ENCODE measurements at places on chromosomes 12 and 14. TPM values are rescaled to one million over a fixed set of nuclear protein-coding genes. Genes with fewer than 3 reads are reported as not detected.

DNA sequence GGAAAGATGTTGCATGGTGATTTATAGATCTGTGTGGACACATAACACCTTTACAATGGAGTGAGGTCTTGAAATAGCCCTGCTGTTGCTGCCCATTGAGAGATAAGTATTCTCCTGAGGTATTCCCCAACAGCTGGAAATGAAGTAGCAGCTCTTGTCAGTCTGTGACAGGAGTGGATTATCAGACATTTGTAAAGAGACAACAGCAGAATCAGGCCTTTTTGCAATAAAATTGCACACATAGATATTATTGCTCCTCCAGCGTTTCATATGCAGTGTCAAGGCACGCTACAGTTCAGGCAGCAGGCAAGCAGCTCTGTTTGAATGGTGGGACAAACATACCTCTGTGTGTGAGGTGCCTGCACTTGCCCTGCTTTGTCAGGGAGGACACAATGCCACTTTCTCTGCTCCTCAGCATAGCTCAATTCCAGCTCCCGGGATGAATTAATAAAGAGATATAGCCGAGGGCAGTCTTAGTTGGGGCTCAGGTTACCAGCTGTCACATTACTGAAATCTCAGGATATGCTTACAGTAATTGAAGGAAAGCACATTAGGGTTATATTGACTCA, 49.4 kb downstream of the BICD1 start:
- no peaks in the 10 kb centered on the region for H3K27me3 ChIP-seq
- no peaks in the 10 kb centered on the region for H3K36me3 ChIP-seq
- no peaks in the 10 kb centered on the region for H3K4me1 ChIP-seq
- no peak overlapping the region for H3K4me3 ChIP-seq

C3AR1 gene
- total RNA-seq = 1.2 TPM

GRCh38 chr14:95652690-95653089, 33.5 kb upstream of the TCL1B start:
- no peaks in the 10 kb centered on the region for H3K27me3 ChIP-seq
- no peak overlapping the region for H3K27ac ChIP-seq
- H3K4me3 ChIP-seq = no peak overlapping the region

DNA sequence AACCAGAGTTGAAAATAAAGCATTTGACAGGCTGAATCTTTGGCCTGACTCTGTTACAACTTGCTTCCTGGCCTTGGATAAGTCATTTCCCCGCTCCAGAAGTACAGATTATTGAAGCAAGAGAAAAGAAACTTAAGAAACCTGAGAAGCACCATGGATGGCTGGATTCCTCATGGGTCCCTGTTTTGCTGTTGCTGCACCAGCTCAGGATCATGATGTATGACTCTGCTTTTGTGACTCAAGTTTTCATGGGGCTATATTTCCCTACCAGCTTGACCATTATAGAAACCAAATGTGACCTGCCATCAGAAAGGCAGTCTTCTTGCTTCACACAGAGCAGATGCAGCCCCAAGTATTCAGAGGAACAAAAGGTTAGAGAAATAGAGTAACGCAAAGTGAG, 921.8 kb downstream of the BCL11B start:
- no peak overlapping the region for H3K27ac ChIP-seq
- no peak overlapping the region for H3K4me3 ChIP-seq
- no peak for DNase-seq
- H3K36me3 ChIP-seq = no peaks in the 10 kb centered on the region

DNA sequence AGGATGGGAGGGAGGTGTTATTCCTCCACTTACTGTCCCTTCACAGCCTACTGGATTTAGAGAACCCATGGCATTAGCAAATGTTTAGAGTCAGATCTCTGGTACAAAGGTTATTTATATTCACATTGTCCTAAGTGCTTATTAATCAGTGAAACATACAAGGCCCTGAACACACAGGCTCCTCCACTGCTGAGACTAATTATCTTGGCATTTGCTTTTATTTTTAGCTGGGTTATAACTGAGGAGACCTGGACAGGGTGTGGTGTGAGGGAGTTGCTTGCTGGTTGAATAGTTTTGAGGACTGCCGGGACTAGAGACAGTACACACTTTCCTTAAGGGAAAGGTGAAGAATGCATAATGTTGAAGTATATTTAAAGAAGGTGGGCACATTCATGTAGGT, 77.5 kb downstream of the FIGNL2 start:
- H3K4me3 ChIP-seq = no peak overlapping the region
- no peaks in the 10 kb centered on the region for H3K4me1 ChIP-seq
- no peak for DNase-seq
- no peaks in the 10 kb centered on the region for H3K36me3 ChIP-seq
- H3K27me3 ChIP-seq = no peaks in the 10 kb centered on the region

DNA sequence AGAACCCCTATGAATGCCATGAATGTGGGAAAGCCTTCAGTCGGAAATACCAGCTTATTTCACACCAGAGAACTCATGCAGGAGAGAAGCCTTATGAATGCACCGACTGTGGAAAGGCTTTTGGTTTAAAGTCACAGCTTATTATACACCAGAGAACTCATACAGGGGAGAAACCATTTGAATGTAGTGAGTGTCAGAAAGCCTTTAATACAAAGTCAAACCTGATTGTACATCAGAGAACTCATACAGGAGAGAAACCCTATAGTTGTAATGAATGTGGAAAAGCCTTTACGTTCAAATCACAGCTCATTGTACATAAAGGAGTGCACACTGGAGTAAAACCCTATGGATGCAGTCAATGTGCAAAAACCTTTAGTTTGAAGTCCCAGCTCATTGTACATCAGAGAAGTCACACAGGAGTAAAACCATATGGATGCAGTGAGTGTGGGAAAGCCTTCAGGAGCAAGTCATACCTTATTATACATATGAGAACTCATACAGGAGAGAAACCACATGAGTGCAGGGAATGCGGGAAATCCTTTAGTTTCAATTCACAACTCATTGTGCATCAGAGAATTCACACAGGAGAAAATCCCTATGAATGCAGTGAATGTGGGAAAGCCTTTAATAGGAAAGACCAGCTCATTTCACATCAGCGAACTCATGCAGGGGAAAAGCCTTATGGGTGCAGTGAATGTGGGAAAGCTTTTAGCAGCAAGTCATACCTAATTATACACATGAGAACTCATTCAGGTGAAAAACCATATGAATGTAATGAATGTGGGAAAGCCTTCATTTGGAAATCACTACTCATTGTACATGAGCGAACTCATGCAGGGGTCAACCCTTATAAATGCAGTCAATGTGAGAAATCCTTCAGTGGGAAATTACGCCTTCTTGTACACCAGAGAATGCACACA, 22.3 kb downstream of the ZNF268 start:
- H3K27me3 ChIP-seq = no peaks in the 10 kb centered on the region
- H3K36me3 ChIP-seq = peaks cover 35% of the 10 kb centered on the region
- H3K27ac ChIP-seq = no peak overlapping the region
- DNase-seq = no peak

- no peaks in the 10 kb centered on the region for H3K27me3 ChIP-seq
- no peak overlapping the region for H3K27ac ChIP-seq
- H3K4me3 ChIP-seq = no peak overlapping the region
Observed at GRCh38 chr12:76421046-76421445, 72.8 kb upstream of the BBS10 start.
